Activated naive CD4-positive, alpha-beta T cell (primary cell): ENCODE measurements at places on chromosomes 5 and 9.

DNA sequence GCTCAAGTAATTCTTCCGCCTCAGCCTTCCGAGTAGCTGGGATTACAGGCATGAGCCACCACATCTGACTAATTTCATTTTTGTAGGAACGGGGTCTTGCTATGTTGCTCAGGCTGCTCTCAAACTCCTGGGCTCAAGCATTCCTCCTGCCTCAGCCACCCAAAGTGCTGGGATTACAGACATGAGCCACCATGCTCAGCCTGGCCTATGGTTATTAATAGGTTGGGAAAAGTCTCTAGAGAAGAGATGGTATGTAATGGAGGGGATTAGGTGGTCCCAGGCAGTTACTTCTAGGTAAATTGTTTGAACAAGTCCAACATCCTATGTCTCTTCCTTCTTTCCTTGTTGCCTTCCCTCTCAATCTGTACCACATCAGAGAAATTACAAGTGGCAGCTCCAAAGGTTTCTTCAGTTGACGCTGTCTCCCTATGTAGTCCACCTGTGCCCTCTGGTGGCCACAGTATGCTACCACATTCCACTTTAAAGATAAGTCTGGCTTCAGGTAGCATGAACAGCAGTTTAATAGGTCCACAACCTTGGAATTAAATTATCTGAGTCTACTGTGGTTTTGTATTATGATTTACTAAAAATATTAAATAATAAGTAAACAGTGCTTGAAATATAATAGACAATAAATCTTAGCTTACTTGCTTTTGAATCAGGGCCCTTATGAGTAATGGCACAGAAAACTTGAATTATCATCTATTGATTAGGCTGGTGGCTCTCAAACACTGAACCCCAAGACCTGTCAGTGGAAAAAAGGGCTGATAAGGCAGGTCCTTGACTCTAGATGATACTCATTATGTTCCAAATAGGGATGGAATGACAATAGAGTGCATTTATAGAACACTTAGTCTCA, 9.7 kb downstream of the TIGD6 start:
- DNase-seq = no peak

DNA sequence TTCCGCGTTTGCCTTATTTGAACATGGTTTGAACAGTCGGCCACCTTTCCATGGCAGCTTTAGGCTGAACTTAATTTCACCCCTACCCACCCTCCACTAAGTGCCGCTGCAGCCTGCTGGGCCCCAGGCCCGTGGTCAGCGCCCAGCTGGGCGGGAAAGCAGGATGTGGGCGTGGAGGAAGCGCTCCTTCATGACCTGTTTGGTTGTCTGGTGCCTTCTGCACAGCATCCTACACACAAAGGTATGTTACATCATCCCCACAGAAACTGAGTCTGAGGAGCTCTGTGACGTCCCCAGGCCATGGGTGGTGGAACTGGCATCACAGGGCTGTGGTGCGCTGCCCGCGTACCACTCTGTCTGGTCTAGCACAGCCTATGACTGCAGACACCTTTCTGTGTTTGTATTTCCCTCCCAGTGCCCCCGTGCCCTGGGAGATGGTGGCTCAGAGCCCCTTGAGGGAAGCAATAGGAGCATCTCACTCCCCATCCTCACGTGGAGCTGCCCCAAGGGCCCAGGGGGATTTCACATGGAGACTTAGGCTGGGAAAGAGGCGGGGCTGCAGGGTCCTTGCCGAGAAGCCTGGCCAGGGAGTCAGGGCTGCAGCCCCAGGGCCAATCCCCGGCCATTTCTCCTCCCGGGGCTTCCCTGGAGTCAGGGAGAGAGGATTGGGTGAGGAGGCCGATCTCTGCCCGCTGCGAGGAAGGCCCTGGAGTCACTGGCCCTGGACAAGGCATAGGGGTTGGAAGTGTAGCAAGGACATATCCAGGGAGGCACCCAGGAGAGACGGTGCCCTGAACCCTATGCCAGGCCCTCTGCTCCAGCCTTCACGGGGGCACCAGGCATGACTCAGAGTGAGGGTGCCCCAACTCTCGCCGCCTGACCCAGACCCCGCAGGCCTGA, 37.5 kb upstream of the SUSD3 start:
- DNase-seq = no peak

- no peak for DNase-seq
These were observed 41.6 kb downstream of the MLLT3 start for GRCh38 chr9:20580673-20581072.

GRCh38 chr9:2802494-2802921, 41.4 kb downstream of the PUM3 start:
- DNase-seq = no peak

DNA sequence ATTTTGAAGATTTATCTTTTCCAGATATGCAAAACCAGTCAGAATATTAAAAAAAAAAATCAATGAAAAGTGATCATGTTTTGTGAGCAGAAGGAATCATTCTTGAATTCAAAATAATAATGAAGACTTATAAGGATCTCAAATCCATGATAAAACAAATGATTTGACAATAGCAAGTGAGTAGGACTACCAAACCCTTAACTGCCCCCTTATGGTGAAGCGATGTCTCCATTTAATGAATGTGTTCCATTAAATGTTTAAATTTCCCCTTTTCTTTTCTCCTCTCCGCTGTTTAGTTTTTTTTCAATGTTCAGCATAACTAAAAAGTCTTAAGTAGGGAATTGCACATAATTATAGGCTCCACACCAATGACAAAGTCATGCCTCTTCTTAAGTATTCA, 12.2 kb upstream of the MARCHF3 start:
- DNase-seq = no peak

DNA sequence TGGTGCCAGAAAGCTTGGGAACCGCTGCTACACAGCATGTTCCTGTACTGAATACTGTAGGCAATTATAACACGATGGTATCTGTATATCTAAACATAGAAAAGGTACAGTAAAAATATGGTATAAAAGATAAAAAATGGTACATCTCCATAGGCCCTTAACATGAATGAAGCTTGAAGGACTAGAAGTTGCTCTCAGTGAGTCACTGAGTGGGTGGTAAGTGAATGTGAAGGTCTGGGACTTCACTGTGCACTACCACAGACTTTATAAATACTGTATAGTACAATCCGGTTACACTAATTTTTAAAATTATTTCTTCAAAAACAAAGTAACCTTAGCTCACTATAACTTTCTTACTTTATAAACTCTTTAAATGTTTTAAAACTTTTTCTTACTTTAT, 819.9 kb upstream of the GRAMD2B start:
- no peak for DNase-seq

DNA sequence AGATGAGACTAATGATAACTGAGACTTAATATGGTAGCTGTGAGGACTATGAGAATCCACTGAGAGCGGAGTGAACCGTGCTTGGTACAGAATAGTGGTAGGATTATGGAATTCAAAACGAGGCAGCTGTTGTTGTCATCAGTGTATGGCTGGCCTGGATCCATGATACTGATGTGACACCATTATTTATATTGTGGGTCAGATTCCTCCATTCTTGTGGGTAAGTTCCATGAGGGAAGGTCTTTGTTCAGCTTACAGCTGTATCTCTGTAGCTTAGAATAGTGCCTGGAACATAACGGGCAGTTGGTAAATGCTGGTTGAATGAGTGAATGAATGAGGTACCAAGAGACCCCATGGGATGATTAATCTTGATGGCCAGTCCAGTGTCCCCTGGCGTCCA, 61.8 kb downstream of the ACER2 start:
- DNase-seq = no peak

DNA sequence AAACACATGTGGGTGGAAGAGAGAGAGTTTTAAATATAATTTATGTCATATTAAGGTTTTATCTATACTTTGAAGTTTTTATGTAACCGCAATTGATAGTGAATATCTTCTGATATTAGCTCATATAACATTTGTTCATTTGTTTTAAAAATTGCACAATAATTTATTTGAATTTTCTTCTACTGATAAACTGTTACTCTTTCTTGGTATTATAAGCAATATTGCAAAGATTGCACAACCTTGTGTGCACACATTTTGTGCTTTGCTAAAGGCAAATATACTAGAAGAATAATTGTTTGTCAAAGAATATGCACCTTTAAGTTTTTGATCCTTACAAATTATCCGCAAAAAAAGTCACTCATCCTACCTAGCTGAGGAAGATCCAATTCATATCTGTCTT, 275.7 kb downstream of the TLR4 start:
- DNase-seq = no peak

- no peak for DNase-seq
These were observed 34.2 kb downstream of the ABLIM3 start for GRCh38 chr5:149175346-149176105.

DNA sequence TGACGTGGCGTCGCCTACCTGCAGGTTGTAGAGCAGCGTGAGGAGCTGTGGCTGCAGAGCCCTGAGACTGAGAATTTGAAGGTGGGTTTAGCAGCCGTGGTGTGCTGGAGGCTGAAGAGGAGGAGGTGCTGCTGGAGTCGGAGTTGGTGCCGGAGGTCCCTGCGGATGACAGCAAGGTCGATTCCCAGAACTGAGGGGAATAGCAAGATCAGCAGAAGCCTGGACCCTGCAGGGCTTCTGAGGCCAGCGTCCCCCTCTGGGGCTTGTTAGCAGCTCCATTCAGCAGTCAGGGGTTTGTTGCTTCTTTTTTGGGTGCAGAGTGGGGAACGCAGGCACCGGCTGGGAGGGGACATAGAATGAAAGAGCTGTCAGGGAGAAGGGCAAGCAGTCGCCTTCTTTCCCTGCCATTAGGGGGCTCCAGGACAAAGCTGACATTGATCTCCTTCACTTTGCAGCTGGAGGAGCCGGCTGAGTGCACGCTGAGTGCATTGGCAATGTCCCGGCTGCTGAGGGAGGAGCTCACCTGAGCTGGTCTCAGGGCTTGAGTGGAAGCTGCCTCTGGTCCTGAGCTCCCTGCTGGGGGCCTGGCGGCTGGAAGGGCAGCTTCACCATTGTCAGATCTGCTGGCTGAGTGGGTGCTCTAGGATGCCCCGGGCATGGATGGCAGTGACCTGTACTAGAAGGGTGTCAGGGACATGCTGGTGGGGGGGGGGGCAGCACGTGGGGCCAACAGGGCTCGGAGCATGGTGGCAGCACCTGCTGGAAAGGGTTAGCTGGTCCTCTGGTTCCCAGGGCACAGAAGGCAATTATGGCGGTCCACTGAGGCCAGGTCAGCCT, 20.8 kb downstream of the OBP2B start:
- DNase-seq = no peak
